ENCODE measurements at places on chromosomes 7 and 10. TPM values are rescaled to one million over a fixed set of nuclear protein-coding genes. Genes with fewer than 3 reads are reported as not detected.

DNA sequence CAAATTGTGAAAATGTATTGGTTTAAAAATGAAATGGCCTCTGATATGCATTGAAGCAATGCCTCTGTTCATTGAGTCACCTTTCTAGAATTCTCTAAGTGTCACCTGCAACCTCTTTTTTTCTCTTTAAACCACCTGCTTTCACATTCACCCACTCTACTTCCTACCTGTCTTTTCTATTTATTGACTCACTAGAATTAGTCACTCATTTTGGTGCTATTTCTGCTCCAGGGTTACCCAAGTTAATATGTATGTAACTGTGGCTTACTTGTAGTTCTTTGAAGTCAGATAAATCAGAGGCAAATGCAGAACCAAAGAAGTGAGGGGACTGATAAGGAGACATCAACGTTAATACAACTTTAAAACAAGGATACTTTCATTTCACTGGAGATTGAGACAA is 674.7 kb downstream of the CCSER2 start:
- no peaks in the 10 kb centered on the region for H3K27me3 ChIP-seq
- H3K4me1 ChIP-seq = no peaks in the 10 kb centered on the region
- no peak for DNase-seq

GRCh38 chr10:70537398-70538194 is 59.0 kb downstream of the PALD1 start:
- no peaks in the 10 kb centered on the region for H3K36me3 ChIP-seq
- no peaks in the 10 kb centered on the region for H3K27me3 ChIP-seq
- no peaks in the 10 kb centered on the region for H3K4me1 ChIP-seq
- H3K27ac ChIP-seq = no peak overlapping the region
- no peak overlapping the region for H3K4me3 ChIP-seq

DNA sequence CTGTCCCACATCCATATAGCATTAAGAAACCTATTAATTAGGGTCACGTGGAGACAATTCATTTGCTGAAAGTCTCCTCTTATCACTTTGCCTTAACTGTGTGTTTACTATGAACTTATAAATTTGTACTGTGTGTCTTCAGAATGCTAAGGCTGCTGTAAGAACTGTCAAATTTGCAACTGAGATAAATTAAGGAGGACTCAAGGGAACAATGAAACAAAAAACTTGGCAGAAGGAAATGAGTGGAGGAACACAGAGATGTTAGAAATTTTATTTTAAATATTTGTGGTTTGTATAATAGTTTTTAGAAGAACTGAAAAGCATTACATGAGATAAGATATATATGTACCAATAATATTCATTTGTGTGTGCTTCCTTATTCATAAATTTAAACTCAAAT is 1005.3 kb upstream of the SORCS1 start:
- H3K4me1 ChIP-seq = no peaks in the 10 kb centered on the region
- no peak overlapping the region for H3K27ac ChIP-seq
- no peak overlapping the region for H3K4me3 ChIP-seq
- no peaks in the 10 kb centered on the region for H3K27me3 ChIP-seq

DNA sequence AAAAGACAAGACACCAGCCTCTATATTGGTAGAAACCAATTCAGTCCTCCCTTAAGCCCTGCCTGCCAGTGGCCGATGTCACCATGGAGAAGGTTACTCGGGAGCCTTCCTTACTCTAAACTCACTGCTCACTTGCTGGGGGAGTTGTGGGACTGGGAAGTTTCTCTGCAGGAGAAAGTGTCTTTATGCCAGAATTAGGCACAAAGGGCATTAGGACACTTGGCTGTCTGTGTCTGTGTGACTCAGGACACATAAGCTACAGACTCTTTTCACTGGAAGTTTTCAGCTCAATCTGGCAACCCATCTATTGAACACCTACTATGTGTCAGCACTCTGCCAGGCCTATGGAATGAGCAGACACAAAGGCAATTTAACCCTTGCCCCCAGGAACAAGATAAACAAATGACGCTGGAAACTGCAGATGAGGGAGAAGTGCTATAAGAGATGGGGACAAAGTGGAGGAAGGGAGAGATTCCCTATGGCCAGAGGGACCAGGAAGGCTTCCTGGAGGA is 49.5 kb upstream of the CACUL1 start:
- no peaks in the 10 kb centered on the region for H3K4me1 ChIP-seq
- no peak for DNase-seq
- no peaks in the 10 kb centered on the region for H3K27me3 ChIP-seq
- no peak overlapping the region for H3K4me3 ChIP-seq
- no peak overlapping the region for H3K27ac ChIP-seq
- no peaks in the 10 kb centered on the region for H3K36me3 ChIP-seq

- H3K36me3 ChIP-seq = no peaks in the 10 kb centered on the region
- H3K4me1 ChIP-seq = peaks cover 41% of the 10 kb centered on the region
- H3K27ac ChIP-seq = no peak overlapping the region
- peaks cover 7% of the 10 kb centered on the region for H3K27me3 ChIP-seq
Observed at GRCh38 chr7:522071-522950, 2.7 kb upstream of the PDGFA start.

DNA sequence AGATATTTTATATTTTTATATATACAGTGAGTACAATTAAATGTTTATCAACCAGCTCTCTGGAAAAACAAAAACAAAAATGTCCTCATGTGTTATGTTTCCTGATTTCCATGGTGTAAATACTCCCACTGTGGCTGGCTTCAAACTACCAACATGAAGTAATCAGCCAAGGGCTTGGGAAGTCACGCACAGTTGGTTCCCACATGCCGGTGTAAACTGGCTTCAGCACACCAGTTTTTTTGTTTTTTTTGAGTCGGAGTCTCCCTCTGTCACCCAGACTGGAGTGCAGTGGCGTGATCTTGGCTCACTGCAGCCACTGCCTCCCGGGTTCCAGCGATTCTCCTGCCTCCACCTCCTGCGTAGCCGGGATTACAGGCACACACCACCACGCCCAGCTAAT is 11.8 kb downstream of the OSBPL3 start:
- no peaks in the 10 kb centered on the region for H3K36me3 ChIP-seq
- H3K27ac ChIP-seq = no peak overlapping the region
- DNase-seq = no peak
- no peak overlapping the region for H3K4me3 ChIP-seq
- peaks cover 41% of the 10 kb centered on the region for H3K4me1 ChIP-seq
- no peaks in the 10 kb centered on the region for H3K27me3 ChIP-seq

GRCh38 chr7:156021471-156021870 is 209.2 kb upstream of the SHH start:
- no peaks in the 10 kb centered on the region for H3K36me3 ChIP-seq
- no peak overlapping the region for H3K27ac ChIP-seq
- no peak for DNase-seq

- H3K27ac ChIP-seq = no peak overlapping the region
- DNase-seq = no peak
Observed at GRCh38 chr10:125584954-125585353, 98.0 kb downstream of the TEX36 start.

- peaks cover 8% of the 10 kb centered on the region for H3K4me1 ChIP-seq
- no peaks in the 10 kb centered on the region for H3K27me3 ChIP-seq
- H3K27ac ChIP-seq = no peak overlapping the region
- no peaks in the 10 kb centered on the region for H3K36me3 ChIP-seq
- DNase-seq = no peak
Observed at GRCh38 chr7:143451122-143451521, 7.9 kb downstream of the TAS2R60 start.

DNA sequence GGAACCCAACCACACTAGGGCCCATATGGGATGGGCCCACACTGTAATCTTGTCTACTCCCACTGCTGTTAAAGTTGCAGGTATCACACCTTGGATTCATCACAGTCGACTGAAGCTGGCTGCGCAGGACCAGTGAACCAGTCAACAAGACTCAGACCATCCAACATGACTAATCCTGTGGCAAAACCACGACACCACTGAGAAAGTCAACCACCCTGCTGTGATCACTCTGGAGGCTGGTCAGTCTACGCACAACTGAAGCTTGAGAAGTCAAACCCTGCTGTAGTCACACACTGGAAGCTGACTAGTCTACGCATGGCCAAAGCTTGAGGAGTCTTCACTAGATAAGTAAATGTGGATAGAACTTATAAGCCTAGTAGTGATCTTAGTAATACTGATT is 9.6 kb upstream of the CYREN start:
- no peak overlapping the region for H3K27ac ChIP-seq
- no peak overlapping the region for H3K4me3 ChIP-seq
- H3K4me1 ChIP-seq = no peaks in the 10 kb centered on the region
- H3K27me3 ChIP-seq = no peaks in the 10 kb centered on the region

GRCh38 chr10:6145166-6145987 is 56.5 kb downstream of the RBM17 start:
- peak overlapping the region; percentile 69 for H3K4me3 ChIP-seq
- H3K27ac ChIP-seq = peak overlapping the region; percentile 72
- no peaks in the 10 kb centered on the region for H3K27me3 ChIP-seq
- DNase-seq = no peak
- H3K4me1 ChIP-seq = peaks cover 41% of the 10 kb centered on the region

DNA sequence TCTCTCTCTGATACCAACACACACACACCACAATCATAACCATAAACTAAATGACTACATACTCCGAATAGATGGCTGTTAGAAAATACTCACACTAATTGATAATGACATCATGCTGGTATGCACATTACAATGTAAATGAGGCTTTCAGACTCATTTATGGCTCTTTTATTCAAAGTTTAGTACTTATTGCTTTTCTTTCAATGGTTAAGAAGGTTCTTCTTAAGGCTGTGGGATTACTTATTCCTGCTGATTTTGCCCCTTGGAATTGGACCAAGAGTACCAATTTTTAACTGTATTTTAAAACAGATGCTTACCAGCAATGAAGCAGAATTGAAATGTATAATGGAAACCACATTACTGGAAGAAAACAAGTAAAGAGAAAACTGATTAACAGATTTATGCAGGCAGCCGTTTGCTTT is 20.6 kb upstream of the CABCOCO1 start:
- DNase-seq = no peak
- no peak overlapping the region for H3K27ac ChIP-seq
- peaks cover 6% of the 10 kb centered on the region for H3K4me1 ChIP-seq
- H3K4me3 ChIP-seq = no peak overlapping the region
- no peaks in the 10 kb centered on the region for H3K27me3 ChIP-seq

DNA sequence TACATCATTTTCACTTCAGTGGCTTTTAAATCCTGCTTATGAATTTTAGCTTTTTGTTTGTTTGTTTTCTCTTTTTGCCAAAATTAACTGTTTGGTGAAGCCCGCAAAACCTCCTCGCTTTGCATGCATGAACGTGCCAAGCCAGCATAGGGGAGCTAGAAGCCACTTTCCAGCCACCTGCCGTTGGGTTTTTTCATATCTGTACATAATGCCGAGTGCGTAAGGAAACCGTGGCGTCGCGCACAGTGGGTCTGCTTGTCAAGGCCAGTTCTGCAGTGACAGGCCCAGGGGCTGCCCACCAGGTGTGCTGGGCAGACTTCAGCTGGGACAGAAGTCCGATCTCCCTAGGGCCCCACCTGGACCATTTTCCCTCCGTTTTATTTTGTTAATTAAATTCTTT is 41.1 kb downstream of the WIPI2 start:
- H3K4me3 ChIP-seq = no peak overlapping the region
- H3K27ac ChIP-seq = no peak overlapping the region
- DNase-seq = no peak
- H3K4me1 ChIP-seq = peaks cover 11% of the 10 kb centered on the region
- H3K36me3 ChIP-seq = no peaks in the 10 kb centered on the region
- no peaks in the 10 kb centered on the region for H3K27me3 ChIP-seq

- DNase-seq = no peak
- H3K4me1 ChIP-seq = peaks cover 43% of the 10 kb centered on the region
- H3K27ac ChIP-seq = peak overlapping the region; percentile 98
- H3K36me3 ChIP-seq = peaks cover 14% of the 10 kb centered on the region
Observed at GRCh38 chr7:17311952-17312351, 13.5 kb downstream of the AHR start.

DNA sequence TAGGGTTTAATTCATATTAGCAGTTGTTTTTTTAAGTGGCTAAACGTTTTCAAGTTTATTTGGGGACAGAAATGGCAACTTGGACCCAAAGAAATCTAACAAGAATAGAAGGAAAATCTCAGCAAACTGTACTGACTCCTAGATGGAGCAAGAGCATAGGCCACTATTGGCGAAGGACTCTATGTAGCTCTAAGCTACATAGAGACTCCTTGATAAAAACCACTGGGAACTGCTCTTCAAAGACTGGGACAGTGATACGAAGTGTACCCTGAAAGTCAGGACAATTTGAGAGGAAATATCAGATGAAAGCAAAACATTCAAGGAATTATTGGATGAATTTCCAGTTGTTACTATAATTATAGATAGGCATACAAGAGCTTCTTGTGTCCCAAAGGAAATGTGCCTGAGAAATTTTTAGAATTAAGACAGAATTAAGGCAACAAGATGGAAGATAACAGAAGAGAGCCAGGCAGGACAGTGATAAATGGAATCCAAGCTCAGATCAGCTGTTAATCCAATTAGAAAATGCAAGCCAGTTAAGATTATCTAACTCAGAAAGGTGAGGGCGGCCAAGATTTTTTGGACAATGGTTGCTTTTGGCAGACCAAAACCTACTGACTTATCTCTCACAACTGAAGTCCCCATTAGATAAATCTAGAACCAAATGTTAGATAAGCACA is 103.7 kb upstream of the IFRD1 start:
- peaks cover 19% of the 10 kb centered on the region for H3K36me3 ChIP-seq
- H3K27me3 ChIP-seq = no peaks in the 10 kb centered on the region
- no peak for DNase-seq
- H3K27ac ChIP-seq = no peak overlapping the region

DNA sequence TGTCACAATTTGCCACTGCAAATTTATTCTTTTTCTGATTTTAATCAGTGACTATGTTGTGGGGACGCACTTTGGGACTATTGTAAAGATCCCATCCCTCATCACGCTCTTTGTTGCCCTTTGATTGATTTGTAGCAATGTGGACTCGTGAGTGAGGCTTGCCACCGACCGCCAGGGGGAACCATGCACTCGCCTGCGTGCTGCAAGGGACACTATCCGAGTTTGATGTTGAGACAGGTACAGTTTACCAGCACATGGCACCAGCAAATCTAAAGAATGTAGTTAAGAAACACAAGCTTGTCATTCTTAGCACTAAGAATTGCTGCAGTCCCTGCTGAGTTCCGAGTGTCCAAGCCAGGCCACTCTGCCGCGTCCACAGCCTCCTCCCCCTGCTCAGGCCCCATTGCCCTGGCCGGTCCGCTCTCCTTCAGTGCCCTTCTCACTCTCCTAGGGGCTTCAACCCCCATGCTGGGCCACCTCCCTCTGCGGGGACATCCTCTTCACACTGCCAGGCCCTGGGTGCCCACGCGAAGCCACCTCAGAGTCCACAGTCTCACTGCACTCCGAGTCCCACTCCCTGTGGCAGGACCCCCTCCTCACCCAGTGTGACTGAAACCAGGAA is 2.0 kb upstream of the SFTPA2 start:
- no peak overlapping the region for H3K27ac ChIP-seq
- no peak for DNase-seq
- H3K27me3 ChIP-seq = no peaks in the 10 kb centered on the region
- H3K4me1 ChIP-seq = no peaks in the 10 kb centered on the region
- peak overlapping the region; percentile 24 for H3K4me3 ChIP-seq

Gene POLD2
- total RNA-seq = 42.0 TPM

Gene GET4
- total RNA-seq = 35.8 TPM

Gene CCDC136
- total RNA-seq = 17.9 TPM

Gene PWWP2B
- total RNA-seq = 14.7 TPM

Gene STOX1
- total RNA-seq = 2.5 TPM

Gene LIPM
- not detected for total RNA-seq

Gene ZSCAN21
- 19.9 TPM for total RNA-seq

Gene GIMAP7
- total RNA-seq = 16.0 TPM

Gene MYPN
- not detected for total RNA-seq
